ENCODE measurements at places on chromosomes 5 and 9.

- no peak for DNase-seq
Observed at GRCh38 chr5:27748847-27749246, 710.5 kb upstream of the CDH9 start.

GRCh38 chr9:69809304-69809863 is 11.2 kb upstream of the CFAP95 start:
- no peak for DNase-seq

DNA sequence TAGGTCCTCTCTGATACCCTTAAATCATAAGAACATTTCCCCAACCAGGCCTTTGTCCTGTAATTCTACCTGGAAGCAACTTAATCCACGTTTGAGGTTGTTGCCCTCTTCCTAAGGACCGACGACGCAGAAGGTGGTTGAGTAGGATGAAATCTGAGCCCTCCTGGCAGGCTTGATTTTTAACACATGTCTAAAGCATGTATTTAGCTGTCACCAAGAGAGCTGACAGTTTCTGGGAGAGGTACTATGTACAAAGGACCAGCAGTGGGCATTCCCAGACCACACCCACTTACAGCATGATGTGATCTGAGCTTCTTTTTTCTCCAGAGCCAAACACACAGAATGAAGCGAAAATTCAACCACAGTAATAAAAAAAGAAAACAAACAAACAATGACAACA is 260.9 kb downstream of the SH3GL2 start:
- DNase-seq, result no peak

DNA sequence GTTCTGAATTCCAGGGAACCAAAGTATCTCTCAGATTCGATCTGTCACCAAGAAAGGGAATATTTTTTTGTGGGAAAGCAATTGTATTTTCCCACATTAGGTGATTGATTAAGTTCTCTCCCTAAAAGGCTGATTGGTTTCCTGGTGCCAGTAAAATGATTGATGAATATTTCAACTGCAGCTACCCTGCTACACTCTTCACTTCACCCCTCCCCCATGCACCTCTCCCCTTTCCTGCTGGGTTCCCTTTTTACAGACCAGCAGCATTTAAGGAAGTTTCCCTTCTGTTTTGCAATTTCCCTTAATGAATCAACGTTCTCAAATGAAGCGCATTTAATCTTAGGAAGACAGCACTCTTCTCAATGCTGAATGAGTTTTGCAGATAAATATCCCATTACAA is 13.1 kb downstream of the NR6A1 start:
- no peak for DNase-seq

DNA sequence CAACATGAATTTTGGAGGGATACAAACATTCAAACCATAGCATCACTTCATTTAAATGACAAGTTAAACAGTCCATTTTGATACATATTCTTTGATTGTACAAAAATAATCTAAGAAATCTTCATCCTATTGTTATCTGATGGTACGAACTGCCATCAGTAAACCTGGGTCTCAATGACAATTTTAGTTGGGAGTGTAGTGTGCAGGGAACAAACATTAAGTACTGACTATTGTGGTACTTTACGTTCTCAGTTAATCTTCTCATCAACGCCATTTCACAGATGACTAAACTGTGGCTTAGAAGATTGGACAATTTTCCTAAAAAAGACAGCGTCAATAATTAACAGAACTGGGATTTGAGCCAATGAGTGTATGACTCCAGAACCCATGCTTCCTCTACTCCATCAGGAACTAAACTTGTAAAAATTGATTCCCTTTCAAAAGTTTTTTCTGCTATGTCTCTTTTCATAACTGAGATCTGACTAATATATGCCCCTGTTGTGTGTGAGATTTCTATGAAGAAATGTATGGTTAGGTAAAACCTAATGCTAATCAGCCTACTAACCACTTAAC is 21.1 kb downstream of the TNPO1 start:
- no peak for DNase-seq

DNA sequence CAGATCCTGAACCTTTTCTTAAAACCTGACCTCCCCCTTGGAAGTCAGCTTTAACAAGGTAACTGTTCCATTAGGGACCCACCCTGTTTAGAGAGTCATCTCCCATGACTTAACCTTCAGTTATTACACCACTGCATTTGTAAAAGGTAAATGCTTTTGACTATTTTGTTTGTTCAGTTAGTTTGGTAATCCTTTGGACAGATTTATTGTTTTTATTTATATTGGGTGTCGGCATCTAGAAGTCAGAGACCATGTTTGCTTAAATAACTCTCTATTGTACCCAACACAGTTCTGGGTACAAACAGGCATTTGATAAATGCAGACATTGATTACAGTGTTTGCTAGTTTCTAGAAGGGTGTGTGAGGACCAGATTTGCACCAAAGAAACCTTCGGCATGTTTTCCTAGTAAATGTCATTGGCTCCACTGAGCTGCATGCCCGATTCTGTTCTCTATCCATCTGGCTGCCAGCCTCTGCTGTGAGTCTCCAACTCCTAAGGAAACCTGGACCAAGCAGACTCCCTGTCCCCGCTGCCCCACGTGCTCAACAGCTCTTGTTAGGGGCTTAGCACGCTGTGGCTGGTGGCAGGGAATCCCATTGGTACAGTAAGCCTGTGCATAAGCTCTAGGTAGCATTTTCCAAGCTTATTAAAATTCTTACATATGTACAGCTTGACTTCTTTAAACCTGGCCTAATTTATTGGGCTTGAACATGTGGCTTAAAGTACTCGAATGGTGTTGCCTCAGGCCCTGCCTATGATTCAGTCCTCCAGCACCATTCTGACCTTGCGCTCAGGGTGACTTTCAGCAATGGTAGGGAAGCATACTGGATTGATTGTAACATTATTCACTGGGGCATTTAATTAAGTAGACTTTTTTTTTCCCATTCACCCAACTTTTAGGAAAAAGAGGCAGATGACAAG is 6.6 kb downstream of the PCBD2 start:
- no peak for DNase-seq

DNA sequence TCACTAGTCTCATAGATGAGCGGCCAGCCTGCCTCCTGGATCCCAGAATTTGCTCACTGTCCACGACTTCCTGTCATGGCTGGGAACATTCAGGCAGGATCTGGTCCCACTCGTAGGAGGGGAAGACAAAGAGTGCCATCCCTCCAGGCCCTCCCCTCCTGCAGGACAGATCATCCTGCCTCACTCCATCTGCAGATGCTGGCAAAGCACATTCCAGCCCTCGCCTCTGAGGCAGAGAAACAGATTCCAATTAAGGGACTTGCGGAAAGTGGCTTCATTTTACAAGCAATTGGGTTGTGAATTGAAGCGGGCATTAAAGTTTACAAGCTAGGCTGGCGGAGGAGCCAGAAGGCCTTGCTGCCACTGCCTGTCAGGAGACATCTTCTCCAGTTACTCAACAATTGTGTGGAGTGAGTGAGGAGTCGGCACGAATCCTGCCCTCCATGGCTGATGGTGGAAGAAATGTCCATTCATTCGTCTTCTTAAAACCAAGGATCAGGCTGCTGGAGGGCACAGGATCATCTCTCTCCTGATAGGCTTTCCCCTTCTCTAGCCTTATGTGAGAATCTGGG is 41.8 kb upstream of the KCNMB1 start:
- DNase-seq, result no peak

DNA sequence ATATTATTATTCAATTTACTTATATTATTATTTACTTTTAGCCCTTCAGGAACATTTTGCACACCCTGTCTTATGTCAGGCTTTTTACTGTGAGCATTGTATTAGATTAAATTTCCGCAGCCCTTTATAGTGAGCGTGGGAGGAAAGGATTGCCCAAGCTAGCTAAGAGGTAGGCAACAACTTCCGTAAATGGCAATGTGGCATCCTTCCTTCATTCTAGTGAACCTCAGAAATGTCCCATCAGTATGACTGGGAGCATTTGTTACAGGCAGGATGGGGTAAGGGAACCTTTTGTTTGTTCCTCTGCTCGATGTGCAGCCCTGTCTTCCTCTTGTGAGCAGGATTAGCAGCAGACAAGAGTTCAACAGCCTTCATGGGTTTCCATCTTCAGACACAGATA is 6.2 kb upstream of the CD180 start:
- no peak for DNase-seq

DNA sequence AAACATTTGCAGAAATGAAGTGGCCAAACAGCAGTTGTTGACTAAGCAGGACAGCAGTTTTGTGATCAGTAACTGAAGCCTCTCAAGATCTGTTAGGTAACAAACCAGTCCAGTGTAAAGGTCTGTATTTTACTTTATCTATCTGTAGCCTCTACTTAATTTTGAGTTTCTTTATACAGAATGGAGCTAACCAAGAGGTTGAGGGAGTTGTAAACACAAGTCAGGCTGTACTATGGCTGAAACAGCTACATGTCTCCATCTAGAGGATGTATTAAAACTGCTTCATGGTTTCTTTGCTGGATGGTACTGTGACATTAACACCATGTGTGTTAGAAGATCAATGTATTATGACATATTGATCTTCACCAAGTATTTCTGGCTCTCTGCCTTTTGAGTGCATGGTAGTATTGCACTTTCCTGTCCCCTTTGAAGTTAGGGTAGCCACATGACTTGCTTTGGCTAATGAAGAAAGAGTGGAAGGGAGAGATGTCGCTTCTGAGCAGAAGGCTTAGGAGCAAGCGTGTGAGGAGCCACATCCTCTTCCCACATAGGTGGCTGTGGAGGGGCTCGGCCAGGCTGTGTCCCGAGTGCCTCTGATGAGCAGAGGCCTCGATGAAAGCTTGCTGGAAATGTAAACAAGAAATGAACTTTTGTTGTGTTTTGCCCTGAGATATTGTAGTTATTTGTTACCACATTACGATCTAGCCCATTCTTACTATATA is 105.6 kb upstream of the PCA3 start:
- no peak for DNase-seq

- no peak for DNase-seq
Observed at GRCh38 chr5:138757061-138757776, 4.0 kb downstream of the CTNNA1 start.

GRCh38 chr9:105711867-105712266 is 17.5 kb downstream of the TMEM38B start:
- no peak for DNase-seq

- no peak for DNase-seq
Observed at GRCh38 chr5:178627259-178627598, 379 bp upstream of the CLK4 start.

DNA sequence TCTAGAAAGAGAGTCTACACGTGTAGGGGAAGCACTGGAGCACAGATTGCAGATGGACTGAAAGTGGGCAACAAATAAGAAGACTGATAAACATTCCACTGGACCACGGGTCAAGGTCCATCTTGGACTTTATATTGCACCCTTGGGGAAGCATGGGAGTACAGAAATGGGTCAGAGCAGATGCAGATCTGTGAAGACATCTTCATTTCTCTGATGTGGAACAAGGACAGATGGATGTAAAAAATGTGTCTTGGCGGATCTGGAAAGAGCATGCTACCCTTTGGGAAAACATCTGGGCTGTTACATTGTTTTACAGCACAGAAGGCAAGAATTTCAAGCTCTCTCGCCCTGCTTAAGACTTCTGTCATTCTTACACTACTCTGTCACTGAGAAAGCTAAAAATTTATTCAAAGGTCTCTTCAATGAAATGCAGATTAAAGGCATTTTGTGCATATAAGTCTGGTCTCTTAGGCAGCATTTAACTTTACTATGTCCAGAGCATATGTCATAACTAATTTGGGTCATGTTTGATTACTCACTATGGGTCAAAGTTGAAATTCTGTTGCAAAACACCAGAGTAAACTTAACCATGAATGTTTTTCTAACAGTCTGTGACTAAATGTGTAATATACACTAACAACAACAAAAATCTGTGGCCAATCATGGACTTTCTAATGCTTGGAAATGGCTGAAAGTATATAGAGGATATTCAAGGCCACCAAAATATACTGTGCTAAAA is 756.4 kb upstream of the DMAC1 start:
- no peak for DNase-seq

DNA sequence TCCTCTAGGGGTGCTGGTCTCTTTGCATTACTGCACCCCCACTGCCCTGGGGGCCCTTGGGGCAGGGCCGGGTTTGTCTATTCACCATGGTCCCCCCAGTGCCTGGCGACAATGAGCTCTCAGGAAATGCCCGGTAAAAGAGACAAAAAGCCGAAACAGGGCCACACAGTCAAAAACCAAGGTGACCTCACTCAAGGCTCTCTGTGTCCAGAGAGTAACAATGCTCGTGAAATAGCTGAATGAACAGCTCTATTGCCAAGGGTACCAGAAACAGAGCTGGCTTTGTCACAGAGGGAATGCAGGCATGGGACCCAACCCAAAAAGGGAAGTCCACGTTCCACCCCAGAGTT is 16.0 kb downstream of the SH3PXD2B start:
- DNase-seq, result no peak

- no peak for DNase-seq
Observed at GRCh38 chr9:70044490-70045307, 1.1 kb downstream of the MAMDC2 start.

GRCh38 chr5:76808141-76808691 is 10.6 kb upstream of the F2RL1 start:
- DNase-seq, result no peak

DNA sequence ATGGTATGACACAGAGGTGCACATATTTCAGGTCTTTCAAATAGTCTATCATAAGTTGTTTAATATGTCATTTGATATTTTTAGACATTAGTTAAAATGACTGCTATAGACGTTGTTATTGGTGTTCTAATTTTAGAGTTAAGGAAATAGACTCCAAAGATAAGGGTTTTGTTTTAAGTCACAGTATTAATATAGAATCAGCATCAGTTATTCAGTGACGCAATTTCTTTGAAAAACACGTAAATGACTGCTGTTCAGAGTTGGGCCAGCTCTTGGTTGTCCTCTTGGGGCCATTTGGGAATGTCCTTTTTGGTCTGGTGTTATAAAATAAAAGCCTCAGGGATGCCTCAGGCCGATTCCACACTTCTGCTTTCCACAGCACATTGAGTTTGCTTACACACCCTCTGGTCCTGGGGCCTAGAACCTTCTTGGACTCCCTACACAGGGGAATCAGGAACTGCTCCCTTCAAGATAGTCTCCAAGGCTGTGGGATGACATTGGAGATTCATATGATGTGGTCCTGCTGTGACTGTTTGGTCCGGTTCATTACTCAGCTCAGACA is 14.3 kb downstream of the OTULIN start:
- DNase-seq, result no peak

GRCh38 chr5:72233835-72234234 is 86.2 kb downstream of the MRPS27 start:
- DNase-seq, result no peak

DNA sequence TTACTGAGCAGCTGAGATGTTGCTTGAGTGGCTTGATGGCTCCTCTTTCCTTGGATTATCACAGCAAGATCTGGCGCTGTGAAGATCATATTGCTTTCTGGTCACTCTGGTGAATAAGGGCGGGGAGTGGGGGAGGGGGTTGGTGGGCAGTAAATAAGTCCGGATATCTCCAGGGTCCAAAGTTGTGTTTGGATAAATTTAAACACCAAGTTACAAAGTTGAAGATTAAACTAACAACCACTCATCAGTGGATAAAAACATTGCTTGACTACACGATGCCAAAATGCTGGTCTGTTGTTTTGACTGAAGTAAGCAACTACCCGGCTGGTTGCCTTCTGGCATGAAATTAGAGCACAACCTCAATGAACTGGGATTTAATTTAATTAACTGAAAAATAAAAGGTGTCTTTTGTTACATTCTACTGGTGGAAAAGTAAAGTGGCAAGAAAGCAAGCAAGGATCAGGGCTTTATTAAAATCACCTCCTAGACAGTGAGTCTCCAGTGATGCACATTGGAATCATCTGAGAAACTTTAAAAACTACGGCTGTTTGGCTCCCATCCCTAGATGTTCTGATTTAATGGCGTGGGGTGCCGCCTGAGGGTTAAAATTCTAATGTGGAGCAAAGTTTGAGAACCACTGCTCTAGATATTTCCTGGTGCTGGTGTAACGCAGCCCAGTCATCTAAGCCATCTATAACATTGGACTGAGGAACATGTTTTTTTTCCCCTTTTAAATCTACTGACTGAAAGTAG is 86.7 kb upstream of the AGXT2 start:
- DNase-seq, result no peak

All from NCI-H1930 (cell line).